A673 (cell line): ENCODE measurements at places on chromosomes 12 and 14.
A peak's percentile ranks its signal among the peaks of the same experiment; 100 is the strongest.

- DNase-seq: no peak
Measured at GRCh38 chr12:131909752-131910219, 15.4 kb downstream of the ULK1 start.

DNA sequence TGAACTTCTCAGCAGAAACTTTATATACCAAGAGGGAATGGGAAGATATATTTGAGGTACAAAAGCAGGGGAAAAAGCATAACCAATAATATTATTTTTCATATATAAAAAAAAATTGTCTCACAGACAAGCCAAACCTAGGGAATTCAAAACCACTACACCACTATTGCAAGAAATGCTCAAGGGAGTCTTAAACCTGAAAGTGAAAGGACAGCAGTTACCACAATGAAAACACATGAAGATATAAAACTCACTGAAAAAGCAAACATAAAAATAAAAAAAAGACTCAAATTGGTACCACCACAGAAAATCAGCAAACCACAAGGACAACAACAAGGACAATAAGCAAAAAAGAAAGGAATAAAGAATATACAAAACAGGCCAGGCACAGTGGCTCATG is 131.9 kb downstream of the CEP128 start:
- DNase-seq: no peak

GRCh38 chr14:78425782-78426181 is 255.6 kb downstream of the NRXN3 start:
- DNase-seq: no peak

DNA sequence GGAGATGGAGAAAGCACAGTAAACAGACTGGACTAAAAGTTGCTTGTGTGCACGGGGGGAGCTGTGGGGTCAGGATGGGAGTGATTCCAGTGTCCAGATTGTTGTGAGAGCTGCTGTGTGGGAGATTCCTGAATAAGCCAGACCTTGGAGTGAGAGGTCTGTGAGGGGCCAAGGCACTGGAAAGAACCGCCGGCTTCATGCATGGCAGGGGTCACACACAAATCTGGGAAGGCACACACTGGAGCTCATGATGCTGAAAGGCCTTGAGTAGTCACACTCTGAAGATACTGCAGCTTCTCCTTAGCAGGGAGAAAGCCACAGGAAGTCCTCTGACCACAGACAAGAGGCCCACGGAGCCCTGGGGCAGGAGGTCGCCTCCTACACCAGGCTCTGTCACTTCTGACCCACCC is 23.1 kb downstream of the ADCY6 start:
- DNase-seq: no peak

DNA sequence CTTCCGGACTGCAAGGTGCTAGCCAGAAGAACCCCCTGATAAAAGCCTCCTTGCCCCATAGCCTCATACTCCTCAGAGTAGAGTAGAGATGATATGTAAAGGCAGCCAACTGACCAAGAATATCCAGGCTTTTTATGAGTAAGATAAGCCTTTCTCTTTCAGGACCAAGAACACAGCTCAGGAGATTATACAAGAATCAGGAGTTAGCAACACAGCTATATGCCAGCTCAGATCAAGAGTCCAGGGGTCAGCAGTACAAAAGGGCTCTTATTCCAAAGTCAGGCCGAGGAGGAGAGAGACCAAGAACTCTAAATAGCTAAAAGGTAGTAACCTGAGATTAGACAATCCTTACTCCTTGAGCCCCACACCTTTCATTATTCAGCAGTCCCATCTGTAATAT is 135.3 kb downstream of the BTG1 start:
- DNase-seq: no peak

DNA sequence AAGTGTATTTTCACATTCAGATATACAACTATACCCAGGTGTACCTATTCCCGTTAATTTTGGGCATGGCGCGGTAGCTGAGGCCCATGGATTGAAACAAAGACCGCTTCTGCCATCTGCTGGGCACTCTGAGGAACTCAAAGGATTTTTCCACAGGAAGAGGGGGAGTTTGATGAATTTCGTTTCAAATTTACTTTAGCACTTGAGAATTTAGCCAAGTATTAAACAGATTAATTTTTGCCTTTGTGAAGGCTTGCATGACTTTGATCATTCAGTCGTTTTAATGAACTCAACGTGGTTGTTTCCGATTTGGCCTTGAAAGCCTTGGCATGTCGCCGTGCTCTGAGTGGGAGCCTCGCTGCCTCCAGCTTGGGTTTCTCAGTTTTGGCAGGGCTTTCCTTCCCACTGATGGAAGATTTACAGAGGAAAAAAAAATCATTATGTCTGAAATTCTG is 153.2 kb upstream of the DDHD1 start:
- DNase-seq: peak; percentile 61

DNA sequence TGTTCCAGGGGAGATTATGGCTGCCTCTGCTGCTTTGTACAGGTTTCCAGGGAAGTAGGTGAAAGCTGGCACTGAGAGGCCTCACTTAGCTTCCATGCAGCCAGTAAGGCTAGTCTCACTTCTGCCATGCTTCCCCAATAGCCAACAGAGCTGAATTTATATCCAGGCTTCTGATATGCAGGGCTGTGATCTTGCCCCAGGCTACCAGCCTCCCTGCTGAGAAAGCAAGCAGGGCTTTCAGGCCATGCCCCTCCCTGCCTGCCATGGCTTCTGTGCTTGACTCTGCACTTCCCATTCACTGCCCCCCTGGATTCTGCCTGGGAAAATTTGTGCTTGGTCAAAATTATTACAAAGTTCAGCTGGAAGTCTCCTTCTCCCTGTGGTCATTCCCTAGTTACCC is 302.1 kb upstream of the FBXO33 start:
- no peak for DNase-seq

GRCh38 chr12:126051611-126052107 is 986.4 kb downstream of the AACS start:
- DNase-seq: peak; percentile 90

- no peak for DNase-seq
Measured at GRCh38 chr14:54895683-54896082, 6.9 kb downstream of the GCH1 start.

DNA sequence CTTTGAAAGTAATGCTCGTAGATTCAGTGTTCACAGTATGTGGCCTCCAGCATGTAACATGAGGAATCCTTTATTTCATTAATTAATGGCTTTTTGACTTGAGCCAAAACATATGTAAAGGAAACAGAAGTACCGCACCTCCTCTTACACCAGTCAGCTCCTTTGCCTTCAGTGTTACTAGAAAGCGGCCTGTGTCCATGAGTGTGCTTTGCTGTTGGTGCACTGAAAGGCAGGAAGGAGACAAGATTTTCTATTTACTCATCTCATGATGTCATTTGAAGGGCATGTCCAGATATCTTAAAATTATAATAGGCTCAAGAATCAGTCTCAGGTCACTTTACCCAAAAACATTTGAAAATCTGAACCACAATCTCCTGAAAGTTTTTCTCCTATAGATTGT is 9.9 kb upstream of the CCT2 start:
- DNase-seq: no peak

- DNase-seq: no peak
Measured at GRCh38 chr12:50380761-50381325, 15.6 kb downstream of the FAM186A start.

- no peak for DNase-seq
Measured at GRCh38 chr14:73125746-73126145, 10.6 kb upstream of the PSEN1 start.

DNA sequence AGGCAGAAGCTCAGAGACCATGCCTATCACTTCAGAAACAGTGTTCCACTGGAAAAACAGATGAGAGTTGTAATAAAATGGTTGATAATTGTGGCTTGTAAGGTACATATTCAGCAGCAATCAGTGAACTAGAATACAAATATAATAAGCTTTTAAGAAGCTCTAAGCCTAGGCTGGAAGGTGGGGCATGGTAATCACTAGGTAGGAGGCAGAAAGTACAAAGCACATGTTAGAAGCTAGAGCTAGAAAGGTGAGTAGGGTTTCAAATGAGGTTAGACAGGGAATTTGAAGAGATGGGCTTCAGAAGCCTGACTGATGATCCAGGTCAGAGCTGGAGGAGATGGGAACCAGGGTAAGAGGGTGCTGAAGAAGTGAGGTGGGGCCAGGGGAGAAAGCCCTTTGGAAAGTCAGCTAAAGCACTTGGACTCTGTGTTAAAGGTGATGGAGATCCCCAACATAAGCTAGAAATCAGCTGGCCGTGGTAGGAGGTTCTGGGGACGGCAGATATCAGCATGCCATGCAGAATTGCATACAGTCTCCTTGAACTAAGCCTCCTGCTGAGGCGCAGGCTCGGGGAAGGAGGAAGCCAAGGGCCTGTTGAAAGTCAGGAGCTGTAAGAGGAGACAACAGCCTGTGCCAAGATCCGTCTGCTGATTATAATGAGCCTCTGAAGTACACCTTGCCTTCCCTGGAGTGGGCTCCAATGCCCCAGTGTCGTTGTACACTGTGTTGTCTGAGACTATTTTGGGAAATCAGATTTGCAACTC is 659.4 kb downstream of the BCL11B start:
- no peak for DNase-seq

DNA sequence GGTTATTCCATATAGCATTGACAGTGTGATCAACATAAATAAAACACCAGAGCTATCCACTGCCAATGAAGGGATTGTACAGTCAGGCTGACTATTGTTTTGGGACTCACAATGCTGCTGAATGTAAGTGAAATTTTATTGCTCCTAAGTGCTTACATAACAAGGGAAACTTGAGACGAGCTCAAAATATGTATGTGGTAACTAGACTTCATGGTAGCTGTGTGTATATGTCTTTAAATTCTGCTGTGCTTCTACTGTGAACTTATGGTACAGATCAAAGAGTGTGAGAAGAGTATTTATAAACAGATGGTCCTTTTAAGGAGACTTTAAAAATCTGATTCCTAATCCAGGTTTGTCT is 6.9 kb downstream of the FLRT2 start:
- peak; percentile 61 for DNase-seq

GRCh38 chr12:27290501-27291168 is 42.0 kb upstream of the BMAL2 start:
- DNase-seq: no peak

GRCh38 chr14:42335918-42336317 is 729.2 kb downstream of the LRFN5 start:
- no peak for DNase-seq
